Stimulated activated naive CD4-positive, alpha-beta T cell (primary cell): ENCODE measurements at places on chromosomes 2 and 18.
A peak's percentile ranks its signal among the peaks of the same experiment; 100 is the strongest.

GRCh38 chr2:211688196-211688595, 850.4 kb downstream of the ERBB4 start:
- no peak for DNase-seq

DNA sequence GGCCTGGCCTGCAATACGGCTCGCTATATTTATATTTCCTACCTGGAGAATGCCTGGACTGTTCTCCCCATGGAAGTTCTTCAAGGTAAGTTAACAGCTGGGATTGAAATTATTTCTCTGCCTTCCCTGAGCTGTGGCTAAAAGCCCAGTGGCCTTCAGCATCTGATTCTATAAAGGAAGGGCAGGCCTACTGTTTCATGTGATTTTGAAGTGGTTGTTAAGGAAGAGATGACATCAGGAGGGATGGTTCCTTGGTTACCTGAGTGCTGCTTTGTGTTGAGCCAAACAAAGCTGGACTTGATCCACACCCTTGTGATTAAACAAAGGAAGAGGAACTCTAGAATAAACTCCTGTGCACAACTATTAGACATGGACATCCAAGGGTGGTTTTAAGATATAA, 61.6 kb downstream of the MFSD6 start:
- DNase-seq: no peak

DNA sequence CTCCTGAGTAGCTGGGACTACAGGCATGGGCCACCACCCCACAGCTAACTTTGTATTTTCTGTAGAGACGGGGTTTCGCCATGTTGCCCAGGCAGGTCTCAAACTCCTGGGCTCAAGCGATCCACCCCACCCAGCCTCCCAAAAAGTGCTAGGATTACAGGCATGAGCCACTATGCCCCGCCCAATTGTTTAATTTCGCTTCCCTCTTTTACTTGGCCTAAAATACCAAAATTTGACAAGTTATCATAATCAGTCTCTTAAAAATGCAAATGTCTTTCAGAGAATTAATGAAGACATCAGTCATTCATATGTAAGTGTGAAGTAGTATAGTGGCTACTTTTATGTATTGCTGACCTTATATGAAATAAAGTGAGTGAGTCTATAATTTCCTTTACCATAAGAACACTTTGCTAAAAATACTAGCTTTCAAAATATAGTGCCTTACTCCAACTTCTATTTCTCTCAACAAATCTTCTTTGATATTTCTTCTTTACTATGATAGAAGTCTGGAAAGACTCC, 9.8 kb downstream of the FBXO11 start:
- DNase-seq: no peak

DNA sequence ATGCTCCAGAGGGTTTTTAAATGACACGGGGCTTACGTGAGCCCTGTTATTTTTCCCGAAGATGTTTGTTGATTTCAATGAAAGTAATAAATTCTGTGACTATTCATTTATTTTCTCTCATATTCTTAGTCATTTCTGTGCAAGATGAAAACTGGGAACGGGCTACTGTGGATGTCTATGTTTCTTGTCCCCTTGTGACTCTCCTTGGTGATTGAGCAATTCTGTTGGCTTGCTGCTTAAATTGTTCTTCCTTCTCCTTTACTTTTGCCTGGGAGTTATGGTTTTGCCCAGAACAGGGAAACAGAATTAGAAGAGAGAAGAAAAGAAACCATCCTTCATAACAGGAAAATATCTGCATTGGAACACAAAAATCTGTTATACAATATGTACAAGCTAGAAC, 508.2 kb upstream of the DSEL start:
- DNase-seq: no peak

DNA sequence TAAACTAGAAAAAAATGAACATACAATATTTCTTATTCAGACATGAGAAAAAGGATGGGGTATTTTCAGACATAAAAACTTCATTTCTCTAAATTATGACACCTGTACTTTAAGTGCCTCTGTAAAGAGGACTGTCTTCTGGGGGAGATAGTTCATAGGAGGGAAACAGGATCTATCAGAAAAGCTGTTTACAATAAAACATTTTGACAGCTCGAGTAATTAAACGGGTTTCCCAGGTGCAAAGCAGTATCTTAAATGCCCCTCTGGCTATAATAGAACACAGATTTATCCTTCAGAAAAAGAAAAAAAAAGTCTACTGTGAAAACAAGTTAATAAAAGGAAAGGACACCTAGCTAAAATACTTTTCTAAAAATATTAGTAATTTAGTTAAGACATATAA, 311.4 kb upstream of the UBE2E3 start:
- DNase-seq: no peak

- no peak for DNase-seq
Observed at GRCh38 chr18:30970196-30970816, 72.2 kb downstream of the DSC3 start.

GRCh38 chr2:192157776-192158175, 37.0 kb downstream of the TMEFF2 start:
- DNase-seq: no peak

DNA sequence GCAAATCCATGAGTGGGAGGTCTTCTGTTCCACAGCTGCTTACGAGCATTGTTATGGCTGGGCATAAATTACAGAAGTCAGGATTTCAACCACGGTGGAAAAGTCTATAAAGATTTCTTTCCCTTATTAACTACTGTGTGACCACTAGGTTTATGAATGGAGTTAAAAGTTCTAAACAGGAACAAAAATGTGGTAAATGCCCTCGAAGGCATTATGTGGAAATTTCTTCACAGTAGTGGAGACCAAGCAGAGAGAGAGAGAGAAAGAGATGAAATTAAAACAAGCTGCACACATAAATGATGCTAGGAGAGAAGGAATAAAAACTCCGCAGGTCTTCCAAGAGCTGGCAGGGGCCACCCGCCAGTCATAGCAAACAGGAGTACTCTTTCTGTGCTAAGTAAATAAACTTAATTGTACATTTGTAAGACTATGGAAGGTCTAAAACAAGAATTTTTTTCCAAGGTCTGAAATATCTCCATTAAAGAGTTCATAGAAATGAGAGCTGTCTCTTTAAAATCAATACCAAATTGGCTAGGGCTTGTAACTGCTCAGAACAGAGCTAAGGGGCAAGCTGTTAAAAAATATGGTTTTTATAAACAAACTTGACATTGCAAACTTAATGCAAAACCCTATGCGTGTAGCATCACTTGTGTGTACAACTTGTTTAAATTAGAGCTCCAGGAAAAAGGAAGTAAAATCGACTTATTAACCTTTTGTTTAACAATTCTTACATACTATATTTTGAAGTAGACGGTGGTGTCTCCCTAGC, 438.2 kb downstream of the MEIS1 start:
- DNase-seq: no peak

DNA sequence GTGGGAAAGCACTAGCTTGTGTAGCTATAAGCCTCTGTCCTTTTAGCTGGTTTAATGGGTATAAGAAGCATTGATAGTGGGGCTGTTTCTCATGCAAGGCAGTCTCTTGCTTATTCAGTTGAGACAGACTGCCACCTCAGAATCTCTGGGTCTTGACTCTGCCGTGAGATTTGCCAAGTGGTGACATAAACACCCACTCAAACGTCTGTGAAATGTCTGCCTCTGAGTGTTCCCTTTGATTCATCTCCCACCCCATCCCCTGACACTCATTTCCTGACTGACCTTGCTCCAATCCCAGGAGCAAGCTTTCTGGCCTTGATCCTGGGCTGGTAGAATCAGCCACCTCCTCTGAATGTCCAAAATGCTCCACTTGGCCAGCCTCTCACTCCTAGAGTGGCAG, 141.9 kb upstream of the RBMS1 start:
- no peak for DNase-seq

GRCh38 chr2:217975626-217976025, 27.2 kb downstream of the TNS1 start:
- DNase-seq: no peak

GRCh38 chr2:138829326-138829919, 49.2 kb upstream of the NXPH2 start:
- DNase-seq: no peak

GRCh38 chr18:11944252-11944651, 36.1 kb upstream of the MPPE1 start:
- no peak for DNase-seq

DNA sequence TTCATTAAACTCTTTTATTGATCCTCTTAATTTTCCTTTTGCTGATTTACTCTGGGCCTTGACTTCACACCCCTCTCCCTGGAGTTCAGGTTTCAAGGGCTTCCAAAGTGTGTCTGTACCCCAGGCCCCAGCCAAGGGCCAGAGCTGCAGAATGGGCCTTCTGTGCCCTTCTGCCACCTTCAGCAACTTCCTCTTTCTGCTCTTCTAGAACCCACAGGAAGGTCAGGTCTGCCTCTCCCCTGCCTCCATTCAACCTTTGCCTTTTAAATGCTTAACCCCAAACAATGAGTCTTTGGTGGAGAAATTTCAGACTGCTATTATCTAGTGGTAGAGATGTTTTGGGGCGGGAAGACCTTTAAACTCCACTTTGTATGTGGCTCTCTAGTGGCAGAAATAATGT, 63.1 kb downstream of the TSN start:
- DNase-seq: no peak

- no peak for DNase-seq
Observed at GRCh38 chr2:119846021-119846420, 86.3 kb downstream of the PTPN4 start.

GRCh38 chr2:64943387-64944150, 45.6 kb upstream of the SLC1A4 start:
- no peak for DNase-seq

DNA sequence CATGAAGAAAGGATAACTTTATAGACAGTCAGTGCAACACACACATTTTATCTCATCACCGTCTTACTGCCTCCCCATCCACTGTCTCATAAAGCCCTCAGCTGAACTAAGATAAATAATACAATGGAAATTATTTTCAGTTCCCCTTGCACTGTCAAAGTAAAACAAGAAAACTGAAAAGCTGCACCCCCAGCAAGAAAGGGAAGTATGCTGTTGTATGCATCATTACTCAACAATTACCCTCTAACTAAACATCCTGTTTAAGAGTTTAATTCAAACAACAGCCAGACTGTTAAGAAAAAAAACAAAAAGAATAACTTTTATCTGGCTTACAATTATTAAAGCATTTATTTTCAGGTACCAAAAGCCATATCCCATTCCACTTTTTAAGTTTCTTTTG, 25.0 kb downstream of the MPPE1 start:
- no peak for DNase-seq

DNA sequence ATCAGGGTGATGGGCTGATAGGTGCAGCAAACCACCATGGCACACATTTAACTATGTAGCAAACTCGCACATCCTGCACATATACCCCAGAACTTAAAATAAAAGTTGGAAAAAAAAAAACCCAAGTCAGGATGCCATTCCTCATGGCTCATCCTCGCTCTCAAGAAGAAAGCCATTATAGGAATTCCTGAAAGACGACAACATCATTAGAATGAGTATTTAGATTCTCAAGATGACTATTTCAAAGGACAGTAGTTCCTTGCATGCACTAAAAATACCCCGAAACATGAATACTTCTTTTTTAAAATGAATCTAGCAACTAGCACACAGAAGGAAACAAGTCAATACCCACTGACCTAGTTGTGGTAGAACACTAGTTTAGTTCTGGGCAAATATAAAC, 285.8 kb upstream of the REV1 start:
- no peak for DNase-seq

DNA sequence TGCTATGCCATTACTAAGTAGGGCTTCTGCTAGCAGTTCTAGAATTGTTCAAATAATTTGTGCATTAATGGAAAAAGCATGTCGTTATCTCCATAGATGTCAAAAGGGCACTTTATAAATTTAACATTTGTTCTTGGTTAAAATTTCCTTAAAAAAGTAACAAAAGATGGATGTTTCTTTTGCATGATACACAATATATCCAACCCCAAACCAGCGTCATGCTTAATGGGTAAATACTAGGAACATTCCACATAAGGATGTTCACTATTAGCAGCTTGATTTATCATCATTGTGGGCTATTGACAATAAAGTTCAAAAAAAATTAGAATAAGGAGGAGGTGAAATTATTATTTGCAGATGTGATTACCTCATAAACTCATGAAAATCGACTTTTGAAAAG, 79.7 kb downstream of the GREB1L start:
- DNase-seq: no peak

DNA sequence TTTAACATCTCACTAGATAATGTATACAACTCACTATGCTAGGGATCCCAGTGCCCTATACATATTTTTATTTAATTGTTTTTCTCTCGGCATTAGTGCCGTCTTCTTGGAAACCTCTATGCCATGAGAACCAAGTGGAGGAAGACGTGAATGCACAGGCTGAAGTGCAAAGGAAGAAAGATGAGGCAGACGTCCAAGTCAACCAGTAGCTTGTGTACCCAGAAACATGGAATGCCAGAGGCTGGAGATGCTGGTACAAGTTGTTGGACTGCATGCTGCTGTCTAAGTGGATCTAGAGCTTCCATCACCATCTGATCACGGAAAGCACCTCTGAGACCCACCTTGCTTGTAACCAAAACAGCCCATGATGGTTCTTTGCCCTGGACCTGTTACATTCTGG, 12.5 kb upstream of the GEMIN6 start:
- DNase-seq: no peak

GRCh38 chr2:20190876-20191713, 33.8 kb downstream of the SDC1 start:
- DNase-seq: no peak

DNA sequence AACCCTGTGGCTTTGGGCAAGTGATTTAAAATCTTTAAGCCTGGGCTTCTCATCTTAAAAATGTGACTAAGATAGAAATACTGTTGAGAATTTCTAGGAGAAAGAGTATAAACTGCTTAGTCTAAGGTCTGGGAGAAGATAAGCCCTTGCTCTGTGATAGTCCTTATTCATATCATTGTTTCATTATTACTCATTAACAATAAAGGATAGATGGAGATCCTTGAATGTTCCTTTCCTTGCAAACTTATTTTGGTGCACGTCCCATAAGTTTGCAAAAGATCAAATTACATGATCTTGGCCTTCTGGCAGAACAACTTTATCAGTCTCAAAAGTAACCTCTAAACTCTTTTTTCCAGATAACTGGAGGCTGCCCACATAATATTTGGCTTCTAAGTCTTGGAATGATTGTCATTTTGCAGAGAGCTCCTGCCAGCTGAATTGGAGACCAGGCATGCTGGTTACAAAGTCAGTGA, 138.3 kb downstream of the FAM124B start:
- no peak for DNase-seq

GRCh38 chr2:225494100-225494459, 94.6 kb downstream of the NYAP2 start:
- DNase-seq: no peak

- no peak for DNase-seq
Observed at GRCh38 chr18:6741786-6742185, 12.3 kb downstream of the ARHGAP28 start.

- no peak for DNase-seq
Observed at GRCh38 chr2:222946700-222947287, 86.0 kb downstream of the ACSL3 start.

- peak; percentile 9 for DNase-seq
Observed at GRCh38 chr2:201127570-201127969, 11.6 kb downstream of the CFLAR start.

- no peak for DNase-seq
Observed at GRCh38 chr18:8841781-8842485, 136.6 kb downstream of the MTCL1 start.

- DNase-seq: no peak
Observed at GRCh38 chr2:20608666-20609348, 42.1 kb downstream of the HS1BP3 start.
